ENCODE measurements at places on chromosomes 3 and 15.

DNA sequence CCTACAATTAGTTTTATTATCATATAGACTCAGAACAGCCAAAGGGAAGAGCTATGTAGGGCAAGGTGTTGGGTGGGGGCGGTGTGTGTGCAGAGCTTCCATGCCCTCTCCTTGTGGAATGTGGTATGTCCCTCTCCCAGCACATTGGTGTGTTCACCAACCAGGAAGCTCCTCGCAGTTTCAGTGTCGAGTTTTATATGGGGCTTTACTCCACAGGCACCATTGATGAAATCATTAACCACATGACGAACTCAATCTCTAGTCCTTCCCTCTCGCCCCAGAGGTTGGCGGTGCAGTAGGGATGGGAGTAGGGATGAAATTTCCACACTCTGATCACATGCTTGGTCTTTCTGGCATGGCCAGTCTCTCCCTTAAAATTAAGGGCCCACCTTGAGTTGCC lies 13.6 kb upstream of the SRP14 start:
- peaks cover 3% of the 10 kb centered on the region for H3K36me3 ChIP-seq
- H3K4me1 ChIP-seq: peaks cover 89% of the 10 kb centered on the region
- H3K4me3 ChIP-seq: no peak overlapping the region

GRCh38 chr15:70504988-70505387 lies 258.4 kb downstream of the UACA start:
- peaks cover 20% of the 10 kb centered on the region for H3K4me1 ChIP-seq
- H3K4me3 ChIP-seq: no peak overlapping the region
- no peak for DNase-seq

DNA sequence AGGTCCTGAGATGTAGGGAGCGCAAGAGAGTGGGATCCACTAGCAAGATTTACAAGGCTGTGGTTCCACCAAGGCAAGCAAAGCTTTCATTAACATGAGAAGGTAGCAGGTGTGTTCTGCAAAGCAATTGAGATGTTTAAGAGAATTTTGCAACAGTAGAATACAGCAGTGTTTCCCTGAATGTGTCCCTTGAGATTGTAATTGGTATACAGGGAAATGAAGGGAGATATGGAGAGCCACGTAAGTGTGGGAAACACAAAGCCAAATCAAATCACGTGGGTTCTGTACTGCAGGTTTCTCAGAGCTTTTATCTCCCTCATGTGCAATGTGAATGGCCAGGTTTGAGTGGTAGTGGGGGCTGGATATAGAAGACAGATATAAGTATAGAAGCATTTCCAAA lies 67.3 kb downstream of the ATG7 start:
- peaks cover 4% of the 10 kb centered on the region for H3K36me3 ChIP-seq
- no peak for DNase-seq
- no peaks in the 10 kb centered on the region for H3K4me1 ChIP-seq

- peak overlapping the region; percentile 41 for H3K4me3 ChIP-seq
- H3K36me3 ChIP-seq: peaks cover 13% of the 10 kb centered on the region
- DNase-seq: no peak
- peak overlapping the region; percentile 99 for H3K27ac ChIP-seq
- H3K27me3 ChIP-seq: no peaks in the 10 kb centered on the region
- H3K4me1 ChIP-seq: peaks cover 20% of the 10 kb centered on the region
Observed at GRCh38 chr15:41115161-41115651, 874 bp downstream of the INO80 start.

- H3K27ac ChIP-seq: no peak overlapping the region
- DNase-seq: no peak
- no peaks in the 10 kb centered on the region for H3K36me3 ChIP-seq
- H3K27me3 ChIP-seq: no peaks in the 10 kb centered on the region
Observed at GRCh38 chr3:3559786-3560185, 239.4 kb upstream of the LRRN1 start.

DNA sequence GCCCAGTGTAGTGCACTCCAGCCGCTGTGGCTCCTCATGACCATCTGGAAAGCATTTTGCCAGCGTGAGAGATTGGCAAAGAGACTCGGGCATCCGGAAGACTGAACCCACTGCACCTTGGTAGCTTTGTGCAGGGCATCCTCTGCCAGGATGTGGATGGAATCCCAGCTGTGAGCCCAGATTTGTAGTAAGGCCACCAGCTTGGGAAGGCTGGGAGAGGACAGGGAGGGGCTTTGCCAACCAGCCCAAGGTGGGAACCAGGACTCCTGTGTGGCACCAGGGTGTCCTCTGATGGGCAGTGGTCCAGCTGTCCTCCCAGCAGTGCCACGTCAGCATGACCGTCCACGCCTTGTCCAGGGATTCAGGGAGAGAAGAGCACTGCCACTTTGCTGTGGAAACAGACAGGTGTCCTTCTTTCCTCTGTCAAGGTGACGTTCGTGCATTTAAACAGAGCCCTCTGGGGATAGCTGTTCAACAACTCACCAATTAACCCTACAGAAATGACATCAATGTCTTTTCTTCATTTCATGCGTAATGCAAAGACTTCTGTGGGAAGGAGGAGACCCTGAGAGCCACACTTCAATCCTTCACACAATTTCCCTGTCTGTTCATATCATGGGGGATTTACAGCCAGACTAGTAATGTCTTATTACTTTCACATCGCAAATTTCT lies 19.1 kb downstream of the KLF15 start:
- H3K4me3 ChIP-seq: no peak overlapping the region
- no peak for DNase-seq
- H3K27ac ChIP-seq: no peak overlapping the region
- no peaks in the 10 kb centered on the region for H3K27me3 ChIP-seq
- no peaks in the 10 kb centered on the region for H3K4me1 ChIP-seq

GRCh38 chr3:18791182-18791581 lies 357.1 kb upstream of the KCNH8 start:
- no peak overlapping the region for H3K27ac ChIP-seq
- DNase-seq: no peak
- no peaks in the 10 kb centered on the region for H3K27me3 ChIP-seq
- H3K4me1 ChIP-seq: no peaks in the 10 kb centered on the region
- H3K36me3 ChIP-seq: no peaks in the 10 kb centered on the region

GRCh38 chr3:66838704-66839103 lies 159.4 kb upstream of the KBTBD8 start:
- no peaks in the 10 kb centered on the region for H3K27me3 ChIP-seq
- no peaks in the 10 kb centered on the region for H3K4me1 ChIP-seq
- no peak overlapping the region for H3K27ac ChIP-seq
- no peaks in the 10 kb centered on the region for H3K36me3 ChIP-seq
- DNase-seq: no peak
- no peak overlapping the region for H3K4me3 ChIP-seq

DNA sequence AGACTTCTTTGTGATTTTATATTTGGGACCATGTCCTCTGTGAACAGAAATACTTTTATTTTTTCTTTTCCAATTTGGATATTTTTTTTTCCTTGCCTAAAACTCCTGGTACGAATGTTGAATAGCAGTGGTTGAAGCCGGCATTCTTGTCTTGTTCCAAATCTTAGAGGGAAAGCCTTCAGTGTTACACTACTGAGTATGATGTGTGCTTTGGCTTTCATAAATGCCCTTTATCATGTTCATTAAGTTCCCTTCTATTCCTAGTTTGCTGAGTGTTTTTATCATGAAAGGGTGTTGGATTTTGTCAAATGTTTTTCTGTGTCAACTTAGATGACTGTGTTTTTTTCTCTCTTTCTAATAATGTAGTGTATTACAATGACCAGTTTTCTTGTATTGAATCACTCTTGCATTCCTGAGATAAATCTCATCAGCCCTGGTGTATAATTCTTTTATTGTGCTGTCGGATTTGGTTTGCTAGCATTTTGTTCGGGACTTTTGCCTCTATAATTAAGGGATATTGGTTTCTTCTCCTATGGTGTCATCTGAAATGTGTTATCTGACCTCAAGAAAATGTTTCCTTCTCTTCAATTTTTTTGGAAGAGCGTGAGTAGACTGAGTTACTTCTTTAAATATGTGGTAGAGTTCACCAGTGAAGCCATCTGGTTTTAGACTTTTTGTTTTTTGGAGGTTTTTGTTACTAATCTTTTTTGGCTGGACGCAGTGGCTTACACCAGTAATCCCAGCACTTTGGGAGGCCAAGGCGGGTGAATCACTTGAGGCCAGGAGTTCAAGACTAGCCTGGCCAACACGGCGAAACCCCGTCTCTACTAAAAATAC lies 33.3 kb downstream of the MAP1A start:
- no peaks in the 10 kb centered on the region for H3K27me3 ChIP-seq
- H3K36me3 ChIP-seq: no peaks in the 10 kb centered on the region
- H3K4me1 ChIP-seq: no peaks in the 10 kb centered on the region
- no peak for DNase-seq
- no peak overlapping the region for H3K4me3 ChIP-seq

- no peak for DNase-seq
- peaks cover 82% of the 10 kb centered on the region for H3K36me3 ChIP-seq
- H3K27me3 ChIP-seq: no peaks in the 10 kb centered on the region
- no peaks in the 10 kb centered on the region for H3K4me1 ChIP-seq
Observed at GRCh38 chr15:89630260-89630659, 25.0 kb downstream of the KIF7 start.

DNA sequence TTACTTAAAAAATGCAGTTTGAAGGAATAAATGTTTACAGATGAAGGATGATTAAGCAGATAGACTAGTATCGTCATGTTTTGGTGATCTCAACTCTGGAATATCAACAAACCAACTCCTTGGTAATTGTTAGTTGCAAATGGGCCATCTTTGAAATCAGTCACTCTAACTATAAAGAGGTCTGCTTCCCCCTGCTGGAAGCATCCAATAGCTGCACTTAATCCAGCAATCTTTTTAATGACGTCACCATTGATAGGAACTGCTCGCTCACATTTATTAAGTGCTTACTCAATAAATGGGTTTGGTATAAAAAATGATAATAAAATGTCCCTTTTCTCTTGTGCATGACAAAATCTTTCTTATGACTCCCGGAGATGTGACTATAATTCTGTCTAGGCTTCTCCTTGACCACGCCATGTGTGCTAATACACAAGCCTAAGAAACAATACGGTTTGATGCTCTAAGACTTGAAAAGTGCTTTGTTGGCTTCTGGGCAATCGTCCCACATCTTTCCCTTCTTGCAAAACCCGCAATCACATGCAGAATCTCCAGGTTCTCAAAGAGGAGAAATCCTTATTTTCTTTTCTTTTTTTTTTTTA lies 227.6 kb upstream of the POU1F1 start:
- no peaks in the 10 kb centered on the region for H3K4me1 ChIP-seq
- H3K36me3 ChIP-seq: no peaks in the 10 kb centered on the region
- peak; percentile 41 for DNase-seq
- no peak overlapping the region for H3K27ac ChIP-seq
- no peak overlapping the region for H3K4me3 ChIP-seq
- H3K27me3 ChIP-seq: no peaks in the 10 kb centered on the region

- no peak overlapping the region for H3K27ac ChIP-seq
- peaks cover 25% of the 10 kb centered on the region for H3K36me3 ChIP-seq
- DNase-seq: no peak
- no peaks in the 10 kb centered on the region for H3K27me3 ChIP-seq
- no peak overlapping the region for H3K4me3 ChIP-seq
Observed at GRCh38 chr3:17367171-17367570, 375.3 kb downstream of the TBC1D5 start.

DNA sequence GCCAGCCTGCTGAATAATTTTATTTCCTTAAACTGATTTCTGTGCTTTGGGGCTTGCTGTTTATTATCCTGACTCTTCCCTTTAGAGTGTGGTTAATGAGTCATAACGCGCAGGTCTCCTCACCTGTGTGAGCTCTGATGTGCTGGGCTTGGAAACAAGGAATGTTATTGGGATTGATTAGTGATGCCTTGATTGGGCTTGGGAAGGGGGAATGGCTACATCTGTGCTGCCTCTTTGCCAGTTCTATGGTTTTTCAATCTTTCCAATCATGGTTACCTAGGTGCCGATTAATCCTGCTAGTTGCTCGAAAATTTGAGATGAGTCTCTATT lies 161.0 kb downstream of the THSD4 start:
- peaks cover 12% of the 10 kb centered on the region for H3K27me3 ChIP-seq
- no peaks in the 10 kb centered on the region for H3K4me1 ChIP-seq
- H3K4me3 ChIP-seq: no peak overlapping the region
- DNase-seq: no peak
- no peaks in the 10 kb centered on the region for H3K36me3 ChIP-seq

DNA sequence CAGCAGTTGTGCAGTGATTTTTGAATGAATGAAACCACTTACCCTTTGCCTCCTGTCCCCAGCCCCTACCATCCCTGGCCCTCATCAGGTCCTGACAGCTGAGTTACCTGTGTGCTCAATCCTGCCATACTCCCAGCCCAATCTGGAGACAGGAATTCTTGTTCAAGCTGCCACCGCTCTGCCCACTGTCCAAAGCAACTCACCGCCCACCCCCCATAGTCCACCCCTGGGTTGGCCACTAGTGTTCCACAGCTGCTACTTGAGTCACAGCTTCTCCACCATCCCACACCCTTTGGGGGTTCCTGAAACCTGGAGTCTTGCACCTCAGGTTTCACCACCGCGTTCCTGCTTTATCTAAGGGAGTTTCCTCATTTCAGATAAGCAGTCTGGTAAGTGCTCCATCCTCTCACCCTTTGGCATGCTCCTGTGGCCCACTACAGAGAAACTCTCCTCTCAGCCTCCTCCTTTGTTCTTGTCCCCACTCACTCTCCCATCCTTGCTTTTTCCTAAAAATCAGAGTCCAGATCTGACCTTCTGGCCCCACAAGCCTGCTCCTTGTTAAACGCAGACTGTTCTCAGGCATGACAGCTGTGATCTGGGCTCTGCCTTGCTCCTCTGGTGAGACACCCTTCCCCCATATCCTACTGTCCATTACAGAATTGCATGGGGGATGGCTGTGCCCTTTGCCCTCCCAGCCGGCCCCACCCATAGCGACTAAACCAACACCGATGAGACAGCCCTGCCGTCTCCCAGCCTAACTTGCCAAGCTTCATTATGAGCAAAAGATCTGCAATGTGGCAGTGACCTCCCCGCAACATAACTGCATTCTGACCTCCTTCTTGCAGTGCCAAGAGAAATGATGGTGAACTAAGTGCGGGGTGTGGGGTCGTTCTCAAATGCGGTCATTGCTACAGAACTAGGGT lies 50.0 kb downstream of the CYP19A1 start:
- H3K36me3 ChIP-seq: no peaks in the 10 kb centered on the region
- peaks cover 14% of the 10 kb centered on the region for H3K4me1 ChIP-seq
- no peaks in the 10 kb centered on the region for H3K27me3 ChIP-seq
- no peak overlapping the region for H3K4me3 ChIP-seq

DNA sequence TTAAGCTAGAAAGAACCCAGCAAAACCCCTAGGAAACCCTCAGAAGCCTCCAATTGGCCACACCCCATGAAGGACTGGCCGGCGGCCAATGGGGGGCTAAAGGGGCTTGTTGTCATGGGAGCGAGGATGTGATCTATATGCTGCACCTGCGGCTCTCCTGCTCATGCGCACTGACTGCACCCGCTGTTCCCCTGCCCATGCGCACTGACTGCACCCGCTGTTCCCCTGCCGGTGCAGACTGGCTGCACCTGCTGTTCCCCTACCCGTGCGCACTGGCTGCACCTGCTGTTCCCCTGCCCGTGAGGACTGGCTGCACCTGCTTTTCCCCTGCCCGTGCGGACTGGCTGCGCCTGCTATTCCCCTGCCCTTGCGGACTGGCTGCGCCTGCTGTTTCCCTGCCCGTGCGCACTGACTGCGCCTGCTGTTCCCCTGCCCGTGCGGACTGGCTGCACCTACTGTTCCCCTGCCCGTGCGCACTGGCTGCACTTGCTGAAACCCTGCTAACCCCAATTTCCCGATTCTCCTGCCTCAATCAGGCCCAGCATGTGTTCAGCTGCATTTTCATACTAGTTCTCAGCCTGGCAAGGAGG lies 16.8 kb upstream of the MCCC1 start:
- peaks cover 9% of the 10 kb centered on the region for H3K4me1 ChIP-seq
- H3K27me3 ChIP-seq: peaks cover 11% of the 10 kb centered on the region
- DNase-seq: peak; percentile 82
- H3K36me3 ChIP-seq: no peaks in the 10 kb centered on the region
- no peak overlapping the region for H3K4me3 ChIP-seq

GRCh38 chr15:36661042-36661441 lies 81.6 kb downstream of the CDIN1 start:
- H3K27ac ChIP-seq: no peak overlapping the region
- no peak for DNase-seq
- no peaks in the 10 kb centered on the region for H3K36me3 ChIP-seq
- no peaks in the 10 kb centered on the region for H3K27me3 ChIP-seq

Measured in DND-41 (cell line).